ENCODE measurements at places on chromosomes 12 and 14.

- peak; percentile 90 for DNase-seq
Observed at GRCh38 chr12:128976120-128976738, 123.0 kb downstream of the GLT1D1 start.

DNA sequence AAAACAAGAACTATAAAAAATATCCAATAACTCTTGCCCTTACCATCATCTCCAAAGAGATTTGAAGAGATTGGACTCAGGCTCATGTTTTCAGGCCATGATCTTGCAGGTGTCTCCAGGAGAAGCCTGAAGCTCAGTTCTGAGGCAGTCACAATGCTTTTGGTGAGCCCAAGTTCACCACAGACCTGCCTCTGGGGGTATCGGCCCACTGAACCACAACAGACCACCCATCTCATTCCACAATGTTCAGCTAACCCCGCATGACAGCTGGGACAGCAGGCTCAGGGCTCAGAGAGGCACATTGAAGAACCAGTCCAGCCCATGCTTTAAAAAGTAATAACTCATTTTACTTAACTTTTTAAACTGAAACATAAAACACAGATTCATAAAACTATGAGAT, 28.3 kb upstream of the APOLD1 start:
- no peak for DNase-seq

DNA sequence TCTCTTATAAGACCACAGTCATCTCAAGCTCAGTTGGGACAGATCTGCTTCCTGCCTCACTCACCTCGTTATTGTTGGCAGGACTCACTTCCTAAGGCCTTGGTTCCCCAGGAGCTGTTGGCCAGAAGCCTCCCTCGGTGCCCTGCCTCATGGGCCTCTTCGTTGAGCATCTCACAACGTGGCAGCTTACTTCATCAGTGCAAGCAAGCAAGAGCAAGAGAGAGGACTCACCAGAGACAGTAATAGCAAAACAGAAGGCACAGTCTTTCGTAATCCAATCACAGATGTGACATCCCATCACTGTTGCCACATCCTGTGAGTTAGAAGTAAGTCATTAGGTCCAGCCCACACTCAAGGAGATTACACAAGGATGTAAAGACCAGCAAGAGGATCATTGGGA, 5.1 kb upstream of the NUMB start:
- no peak for DNase-seq

GRCh38 chr12:92740411-92740810, 37.6 kb downstream of the PLEKHG7 start:
- DNase-seq, result no peak

DNA sequence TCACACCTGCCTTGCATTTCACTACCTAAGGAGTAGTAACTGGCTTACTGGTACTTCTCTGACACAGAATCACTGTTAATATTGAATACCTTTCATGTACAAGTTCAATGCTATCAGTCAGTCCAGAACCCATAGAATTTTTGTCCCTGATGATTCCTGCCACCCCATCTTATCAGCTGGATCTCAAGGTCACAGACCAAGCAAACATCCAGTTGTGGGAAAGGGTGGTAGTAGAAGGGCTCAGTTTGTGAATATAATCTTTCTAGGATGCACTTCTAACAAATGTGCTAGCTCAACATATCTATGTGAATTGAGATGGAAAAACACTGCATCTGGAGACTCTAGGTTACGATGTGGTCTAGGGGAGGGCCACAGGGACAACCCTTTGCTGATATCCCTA, 14.1 kb downstream of the PPP1CC start:
- DNase-seq, result no peak

DNA sequence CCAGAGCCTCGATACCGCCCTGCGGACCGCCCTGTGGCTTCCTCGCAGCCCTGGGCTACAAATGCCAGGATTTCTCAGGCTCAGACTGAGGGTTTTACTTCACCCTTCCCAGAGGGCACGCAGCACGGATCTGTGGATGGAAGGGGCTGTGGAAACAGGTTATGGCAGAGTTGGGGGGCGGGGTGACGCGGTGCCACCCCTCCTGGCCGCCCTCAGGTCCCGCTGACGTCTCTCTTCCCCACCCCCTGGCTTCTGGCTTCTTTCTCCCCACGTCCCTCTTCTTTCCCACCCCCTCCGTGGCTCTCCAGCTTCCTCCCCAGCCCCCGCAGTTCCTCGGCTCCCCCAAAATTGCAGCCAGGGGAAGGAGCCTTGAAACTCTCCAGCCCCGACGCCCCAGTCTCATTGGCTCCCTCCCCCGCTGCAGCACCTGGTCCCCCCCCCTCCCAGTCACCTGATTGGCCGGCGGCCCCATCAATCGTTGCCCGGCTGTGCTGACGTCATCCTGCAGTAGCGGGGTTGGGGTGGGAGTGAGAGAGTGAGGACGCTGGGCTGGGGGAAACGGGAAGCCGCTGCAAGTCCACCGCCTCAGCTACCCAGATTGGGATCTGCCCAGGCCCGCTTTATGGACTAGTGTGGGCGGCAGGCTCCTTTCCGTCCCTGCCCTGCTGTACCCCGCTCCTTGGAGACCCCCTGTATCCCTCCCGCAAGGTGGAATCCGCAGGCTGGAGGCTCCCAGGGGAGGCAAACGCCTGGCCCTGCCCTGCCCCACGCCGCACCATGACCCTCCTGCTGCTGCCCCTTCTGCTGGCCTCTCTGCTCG, at the start of gene CLSTN3:
TSS of gene CLSTN3 (plus strand) at position 500 of the 820 bp plus-strand sequence. CDS start at position 778, 278 bp downstream.
- DNase-seq, result peak; percentile 97

DNA sequence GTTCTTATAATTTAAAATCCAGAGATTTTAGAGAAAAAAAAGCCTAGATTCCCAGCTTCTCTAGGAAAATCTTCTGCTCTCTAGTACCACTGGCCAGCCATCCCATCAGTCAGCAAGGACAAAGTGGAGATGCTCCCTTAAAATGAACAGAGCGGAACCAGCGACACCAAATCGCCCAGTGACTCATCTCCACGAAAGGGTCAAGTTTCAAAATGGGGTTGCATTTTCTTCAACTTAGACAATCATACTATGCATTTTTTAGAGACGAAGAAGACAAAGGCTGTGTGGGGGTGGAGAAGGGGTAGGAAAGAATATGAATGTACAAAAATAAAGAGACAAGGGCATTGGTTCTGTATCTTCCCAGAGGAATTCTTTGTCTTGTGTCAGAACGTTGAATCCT, 212.0 kb downstream of the SLC15A4 start:
- no peak for DNase-seq

- DNase-seq, result no peak
Observed at GRCh38 chr14:106315436-106315835, 789.1 kb downstream of the TMEM121 start.

GRCh38 chr12:105880824-105881388, 257.8 kb downstream of the NUAK1 start:
- DNase-seq, result no peak

DNA sequence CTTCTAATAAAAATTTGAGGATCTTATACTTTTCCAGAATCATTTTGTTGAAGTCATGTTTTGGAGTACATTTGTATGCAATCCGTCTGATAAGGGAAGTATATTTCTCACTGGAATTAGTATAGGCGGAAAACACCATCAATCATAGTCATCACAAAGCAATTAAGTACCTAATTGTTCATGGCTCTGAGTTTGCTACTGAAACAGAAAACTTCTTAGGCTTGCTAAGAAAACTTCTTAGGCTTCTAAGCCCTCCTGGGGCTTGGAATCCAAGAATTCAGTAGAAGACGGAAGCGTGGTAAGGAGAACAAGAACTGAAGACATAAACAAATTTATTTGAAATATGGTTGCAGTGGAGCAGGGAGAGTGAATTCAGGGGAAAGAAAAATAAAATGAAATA, 636.3 kb downstream of the DIO2 start:
- DNase-seq, result no peak

DNA sequence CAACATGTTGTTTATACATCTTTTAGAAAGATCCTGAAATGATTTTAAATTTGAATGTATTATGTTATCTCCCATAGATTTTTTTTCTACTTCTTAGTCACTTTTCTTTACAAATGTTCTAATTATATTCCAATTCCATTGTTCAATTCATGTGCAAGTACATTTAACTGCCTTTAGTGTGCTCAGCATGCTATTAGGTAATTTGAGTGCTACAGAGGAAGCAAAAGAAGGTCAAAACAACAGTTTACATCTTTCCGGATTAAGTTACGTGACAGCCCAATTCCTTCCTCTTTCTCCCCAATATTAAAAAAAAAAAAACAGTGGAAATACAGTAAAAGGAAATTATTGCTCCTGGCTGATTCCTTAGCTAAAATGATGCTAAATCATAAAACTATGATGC, 98.3 kb downstream of the RTN1 start:
- DNase-seq, result no peak

- no peak for DNase-seq
Observed at GRCh38 chr12:75665216-75665615, 153.8 kb upstream of the KRR1 start.

GRCh38 chr14:91173221-91173670, 59.4 kb downstream of the DGLUCY start:
- peak; percentile 90 for DNase-seq

DNA sequence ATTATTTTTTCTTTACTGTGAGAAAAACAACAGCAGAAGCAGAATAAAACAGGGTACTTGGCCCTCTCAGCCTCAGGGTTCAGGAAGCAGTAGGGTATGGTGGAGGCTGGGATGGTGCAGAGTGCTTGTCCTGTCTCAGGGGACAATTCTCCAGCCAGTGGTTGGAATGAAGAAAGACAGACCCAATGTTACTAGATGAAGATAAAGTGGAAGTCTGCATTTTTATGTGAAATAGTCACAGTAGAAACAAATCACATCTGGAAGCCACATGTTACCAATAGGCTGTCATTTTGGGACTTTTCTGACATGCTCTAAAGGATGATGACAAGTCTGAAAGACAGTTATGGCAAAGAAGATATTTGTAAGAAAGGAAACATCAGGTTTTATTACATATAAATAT, 32.3 kb downstream of the PROX2 start:
- peak; percentile 49 for DNase-seq

DNA sequence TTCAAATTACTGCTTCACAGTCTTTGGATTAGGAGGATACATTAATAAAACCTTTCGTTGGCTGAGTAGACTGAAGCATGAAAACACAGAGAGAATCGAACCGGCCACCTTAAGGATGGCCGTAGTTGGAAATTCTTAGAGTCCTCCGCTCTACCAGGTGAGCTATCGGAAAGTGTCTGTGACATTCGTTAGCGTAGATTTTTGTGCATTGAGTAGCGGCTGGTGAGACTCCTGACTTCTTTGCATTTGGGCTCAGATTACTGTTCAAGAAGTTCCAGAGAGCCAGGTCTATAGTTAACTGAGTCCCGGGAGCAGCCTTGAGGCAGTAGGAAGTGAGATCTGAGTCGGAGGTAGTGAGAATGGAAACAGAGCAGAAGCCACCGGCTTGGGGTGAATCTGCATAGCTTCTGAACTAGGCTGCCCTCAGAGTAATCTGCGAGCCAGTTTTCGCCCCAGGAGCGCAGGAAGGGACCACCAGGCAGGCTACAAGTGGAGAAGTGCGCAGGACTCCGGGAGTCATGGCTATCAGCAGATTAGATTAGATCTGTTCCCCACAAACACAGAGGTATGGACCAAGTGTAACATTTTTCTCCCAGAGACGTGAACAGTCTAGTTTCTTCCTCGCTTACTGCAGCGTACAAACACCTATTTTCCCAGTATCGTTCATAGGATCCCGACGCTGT, 11.0 kb downstream of the OR6S1 start:
- peak; percentile 67 for DNase-seq

DNA sequence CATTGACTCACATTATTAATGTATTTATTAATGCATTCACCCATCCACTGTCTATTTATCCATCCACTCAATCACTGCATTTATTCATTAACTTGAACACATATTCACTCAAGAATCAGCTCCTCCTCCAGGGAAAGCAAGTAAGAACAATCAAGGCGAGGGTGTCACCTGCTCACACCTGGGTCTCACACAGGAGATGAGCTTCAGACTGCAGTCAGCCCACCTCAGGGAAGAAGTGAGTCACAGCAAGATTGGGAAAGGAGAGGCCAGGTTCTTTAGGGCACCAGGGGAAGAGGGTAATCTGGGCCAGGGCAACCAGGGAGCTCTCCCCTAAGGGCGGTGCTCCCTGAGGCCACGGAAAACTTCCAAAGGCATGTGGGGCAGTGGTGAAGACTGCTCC, 367.3 kb downstream of the BCL11B start:
- no peak for DNase-seq

- peak; percentile 62 for DNase-seq
Observed at GRCh38 chr12:105882404-105882803, 256.4 kb downstream of the NUAK1 start.

- no peak for DNase-seq
Observed at GRCh38 chr12:53600490-53601295, 25.5 kb downstream of the ATF7 start.

DNA sequence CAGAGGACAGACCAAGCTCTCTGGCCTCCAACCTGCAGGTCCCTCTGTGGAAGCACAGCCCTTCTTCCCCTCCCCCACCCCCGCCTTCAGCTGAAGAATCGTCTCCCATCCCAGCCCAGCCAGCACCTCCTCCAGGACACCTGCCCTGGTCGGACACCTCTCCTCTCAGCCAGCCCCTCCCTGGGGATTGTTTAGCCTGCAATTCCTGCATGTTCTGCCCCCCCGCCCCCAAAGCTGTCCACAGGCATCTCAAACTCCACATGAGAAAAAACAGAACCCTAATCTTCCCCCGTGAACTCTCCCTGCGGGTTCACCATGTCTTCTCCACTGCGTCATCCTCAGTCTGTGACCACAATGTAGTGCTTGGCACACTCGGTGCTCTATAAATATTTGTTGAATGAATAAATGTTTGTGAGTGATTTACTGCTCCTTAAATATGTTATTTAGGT, 24.1 kb downstream of the PRIMA1 start:
- DNase-seq, result no peak

DNA sequence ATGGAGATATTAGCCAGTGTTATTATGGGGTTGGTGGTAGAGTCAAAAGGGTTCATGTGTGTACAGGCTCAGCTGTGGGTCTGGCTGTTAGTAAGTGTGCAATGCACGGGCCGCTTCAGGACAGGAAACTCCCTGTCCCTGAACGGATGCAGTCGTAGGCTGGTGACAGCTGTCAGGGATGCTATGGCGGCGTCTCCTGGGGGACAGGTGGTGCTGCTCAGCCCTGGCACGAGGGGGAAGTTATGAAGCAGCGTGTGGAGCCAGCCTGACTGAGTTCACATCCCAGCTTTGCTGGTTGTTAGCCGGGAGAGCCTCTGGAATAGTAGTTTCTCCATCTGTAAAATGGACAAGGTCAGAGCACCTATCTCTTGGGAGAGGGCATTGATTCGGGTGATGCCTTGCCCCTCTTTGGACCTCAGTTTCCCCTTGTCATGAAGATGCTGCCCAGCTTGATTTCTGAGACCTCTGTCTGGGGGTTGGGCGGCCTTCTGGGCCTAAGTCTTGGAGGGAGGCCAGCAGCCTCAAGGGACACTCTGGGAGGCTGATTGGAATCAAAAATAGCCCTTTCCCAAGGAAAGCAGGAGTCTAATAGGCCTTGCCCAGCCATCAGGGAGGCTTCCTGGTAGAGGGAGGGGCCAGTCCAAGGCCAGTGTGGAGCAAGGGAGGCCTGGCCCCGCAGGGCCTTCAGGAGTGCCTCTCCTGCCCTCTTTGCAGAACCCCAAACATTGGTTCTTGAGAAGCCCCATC, 7.1 kb downstream of the ASB2 start:
- no peak for DNase-seq

DNA sequence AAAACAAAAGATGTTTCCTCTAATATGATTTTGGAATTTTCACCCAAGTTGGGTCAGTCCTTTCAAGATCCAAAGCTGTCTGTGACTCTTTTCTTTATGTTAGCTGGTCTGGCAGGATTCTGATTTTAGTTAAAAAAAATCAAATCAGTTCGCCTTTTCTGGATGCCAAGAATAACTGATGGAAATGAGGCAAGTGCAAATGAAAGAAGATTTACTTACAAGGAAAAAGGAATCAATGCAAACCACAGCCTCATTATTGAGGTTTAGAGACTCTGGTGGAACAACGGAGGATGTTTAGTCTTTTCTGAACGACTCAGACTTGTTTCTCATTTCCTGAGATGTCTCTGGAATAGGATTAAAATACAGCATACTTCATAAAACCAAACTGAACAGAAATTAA, 117.0 kb upstream of the DYRK2 start:
- DNase-seq, result no peak
